Right cardiac atrium (tissue), 5 donors: ENCODE measurements at places on chromosomes 12 and 14. TPM values are rescaled to one million over a fixed set of nuclear protein-coding genes. Genes with fewer than 3 reads are reported as not detected.

DNA sequence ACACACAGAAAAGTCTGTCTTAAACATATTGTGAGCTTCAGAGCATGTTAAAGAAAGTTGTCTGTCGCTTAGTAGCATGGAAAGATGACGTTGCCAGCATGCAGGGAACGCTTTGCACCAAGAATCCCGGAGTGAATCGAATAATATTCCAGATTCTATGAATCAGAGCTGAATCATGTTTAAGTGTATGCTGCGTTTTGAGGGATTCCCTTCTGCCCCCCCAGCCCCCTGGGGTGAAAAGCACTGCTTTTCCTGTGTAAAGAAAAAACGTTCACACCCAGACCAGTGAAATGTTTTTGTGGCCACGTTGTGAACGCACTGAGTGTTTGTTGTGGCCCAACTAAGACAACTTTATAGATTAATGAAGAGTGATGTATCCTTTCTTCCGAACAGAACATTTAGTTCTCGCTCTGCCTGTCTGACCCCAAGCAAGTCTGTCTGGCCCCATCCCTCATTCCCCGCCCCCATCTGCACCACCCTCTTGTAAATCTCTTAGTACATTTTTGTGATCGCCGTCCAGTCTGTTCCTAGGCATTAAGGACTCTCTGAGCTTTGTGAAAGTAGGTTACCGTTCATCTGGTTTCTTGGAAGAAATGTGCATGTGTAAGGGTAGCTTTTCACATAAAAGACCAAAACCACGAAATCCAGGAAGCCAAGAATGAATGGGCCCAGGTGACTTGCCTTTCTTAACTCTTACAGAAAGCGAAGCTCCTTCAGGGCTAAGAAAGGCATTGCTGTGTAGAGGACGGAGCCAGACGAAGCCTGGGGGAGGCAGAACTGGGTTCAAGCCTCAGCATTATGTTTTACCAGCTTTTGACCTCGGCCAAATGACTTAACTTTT lies 103.0 kb downstream of the SAMD4A start:
- no peak for DNase-seq

DNA sequence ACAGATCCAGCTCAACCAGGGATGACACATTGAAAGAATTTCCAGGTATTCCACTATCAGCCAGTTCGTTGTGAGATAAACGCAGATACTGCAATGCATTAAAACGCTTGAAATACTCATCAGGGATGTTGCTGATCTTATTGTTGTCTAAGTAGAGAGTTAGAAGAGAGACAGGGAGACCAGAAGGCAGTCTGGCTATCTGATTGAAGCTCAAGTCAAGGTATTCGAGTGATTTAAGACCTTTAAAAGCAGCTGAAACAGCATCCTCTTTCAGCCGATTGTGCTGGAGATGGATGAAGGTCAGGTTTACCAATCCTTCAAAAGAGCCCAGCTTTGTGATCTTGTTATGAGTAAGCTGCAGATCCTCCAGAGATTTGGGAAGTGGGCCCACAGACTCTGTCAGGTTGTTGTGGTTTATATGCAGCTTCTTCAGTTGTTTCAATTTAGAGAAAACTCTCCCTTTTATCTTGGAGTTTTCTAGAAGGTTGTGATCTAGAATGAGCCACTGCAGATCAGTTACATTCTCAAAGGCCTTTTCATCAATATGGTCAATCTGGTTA lies 3.0 kb downstream of the LUM start:
- no peak for DNase-seq

- DNase-seq = no peak
These were observed 146.4 kb downstream of the EMP1 start for GRCh38 chr12:13342971-13343370.

DNA sequence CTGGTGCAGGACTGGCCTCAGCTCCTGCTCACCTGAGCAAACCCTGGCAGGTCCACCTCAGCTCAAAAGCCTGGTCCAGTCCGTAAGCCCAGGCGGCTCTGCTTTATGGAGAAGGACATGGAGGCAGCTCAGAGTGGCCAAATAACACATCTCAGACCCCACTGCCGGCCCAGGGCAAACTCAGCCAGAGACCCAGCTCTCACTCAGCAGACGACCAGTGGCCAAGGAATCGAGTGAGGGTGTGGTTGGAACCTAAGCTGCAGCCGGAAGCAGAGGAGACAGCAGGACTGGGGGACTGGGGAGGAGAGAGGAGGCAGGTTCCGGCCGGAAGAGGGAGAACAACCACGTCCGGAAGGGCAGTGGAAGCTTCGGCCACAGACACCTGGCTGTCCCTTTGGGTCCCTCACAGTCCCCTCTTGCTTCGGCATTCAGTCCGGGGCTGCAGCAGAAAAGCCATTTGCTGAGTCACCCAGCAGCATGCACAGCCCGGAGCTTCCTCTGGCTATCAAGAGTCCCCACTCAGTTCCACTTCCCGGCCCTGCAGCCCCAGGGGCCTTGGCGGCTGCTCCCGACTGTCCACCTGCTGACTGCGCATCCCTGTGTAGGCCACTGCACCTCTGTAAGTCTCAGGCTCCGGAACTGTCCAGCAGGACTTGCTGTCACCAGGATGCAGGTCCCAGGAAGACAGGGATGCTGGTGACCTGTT lies 104.0 kb downstream of the CALM1 start:
- peak; percentile 30 for DNase-seq

DNA sequence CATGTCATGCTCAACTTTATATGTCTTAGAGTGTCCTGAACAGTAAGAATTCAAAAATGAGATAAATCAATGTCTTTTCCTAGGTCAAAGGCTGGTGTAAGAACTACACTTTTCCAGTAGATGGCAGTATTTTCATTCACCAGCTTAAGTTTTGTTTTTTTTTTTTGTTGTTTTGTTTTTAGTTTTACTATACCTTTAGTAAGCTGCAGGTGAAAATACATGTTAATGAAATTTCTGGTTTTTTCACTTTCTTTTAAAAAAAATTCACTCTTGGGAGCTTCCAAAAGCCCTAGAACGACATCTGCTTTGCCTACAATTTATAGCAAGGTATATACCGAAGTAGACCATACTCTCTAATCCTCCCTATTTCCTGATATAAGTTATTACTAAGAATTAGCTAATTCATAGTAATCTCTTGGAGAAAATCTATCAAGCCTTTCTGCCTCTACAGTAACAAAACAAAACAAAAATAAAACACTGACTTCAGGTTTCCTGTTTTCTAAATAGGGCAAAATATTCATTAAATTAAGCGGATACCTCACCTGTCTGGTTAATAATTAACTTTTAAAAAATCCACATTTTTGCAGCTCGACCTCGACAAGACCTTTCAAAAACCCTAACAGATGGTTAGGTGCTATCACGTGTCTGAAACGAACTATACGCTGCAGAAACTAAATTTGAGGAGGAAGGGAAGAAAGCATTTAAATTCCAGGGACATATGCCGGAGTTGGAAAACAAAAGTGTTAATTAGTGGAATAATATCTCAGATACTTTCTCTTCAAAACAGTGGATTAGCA lies 2.7 kb upstream of the SAMD4A start:
- DNase-seq = no peak

DNA sequence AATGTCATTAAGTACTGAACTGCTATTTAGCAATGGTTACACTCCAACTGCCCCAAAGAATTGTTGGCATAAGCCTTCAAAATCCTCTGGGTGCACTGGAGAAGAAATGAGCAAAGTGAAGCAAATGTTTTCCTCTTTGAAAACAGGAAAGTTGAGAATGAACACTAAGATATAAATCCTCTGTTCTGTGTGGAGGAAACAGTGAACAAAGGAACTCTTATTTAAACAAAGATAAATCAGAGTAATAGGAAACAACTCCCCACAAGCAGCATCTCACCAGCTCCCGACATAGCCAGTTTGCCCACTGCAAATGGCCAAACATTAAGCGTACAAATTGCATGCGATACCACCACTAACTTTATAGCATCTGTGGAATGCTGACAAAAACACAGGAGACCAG lies 54.0 kb downstream of the BCAT1 start:
- no peak for DNase-seq

DNA sequence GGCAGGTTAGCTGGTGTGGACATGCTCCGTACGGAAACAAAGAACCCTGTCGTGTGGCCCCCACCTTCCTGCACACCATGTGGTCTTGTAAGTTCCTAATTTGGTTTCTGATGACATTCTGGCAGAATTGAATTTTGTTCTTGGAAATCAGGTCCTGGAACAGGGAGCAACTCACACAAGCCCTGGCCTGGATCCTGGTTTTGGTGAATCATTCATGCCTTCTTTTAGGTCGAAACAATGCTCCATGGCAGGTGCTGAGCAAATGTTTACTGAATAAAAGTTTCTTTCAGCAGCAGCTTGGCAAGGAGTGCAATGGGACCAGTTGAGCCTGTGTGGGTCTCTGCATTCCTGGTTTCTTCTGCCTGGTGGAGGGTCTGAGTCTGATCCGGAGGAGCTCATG lies 978.4 kb downstream of the BCL11B start:
- DNase-seq = no peak

GRCh38 chr14:102508410-102508773 lies 1.2 kb downstream of the ANKRD9 start:
- DNase-seq = no peak

- DNase-seq = no peak
These were observed 33.8 kb downstream of the EP400 start for GRCh38 chr12:131983554-131983953.

- DNase-seq = no peak
These were observed 6.7 kb upstream of the CHGA start for GRCh38 chr14:92916201-92916600.

DNA sequence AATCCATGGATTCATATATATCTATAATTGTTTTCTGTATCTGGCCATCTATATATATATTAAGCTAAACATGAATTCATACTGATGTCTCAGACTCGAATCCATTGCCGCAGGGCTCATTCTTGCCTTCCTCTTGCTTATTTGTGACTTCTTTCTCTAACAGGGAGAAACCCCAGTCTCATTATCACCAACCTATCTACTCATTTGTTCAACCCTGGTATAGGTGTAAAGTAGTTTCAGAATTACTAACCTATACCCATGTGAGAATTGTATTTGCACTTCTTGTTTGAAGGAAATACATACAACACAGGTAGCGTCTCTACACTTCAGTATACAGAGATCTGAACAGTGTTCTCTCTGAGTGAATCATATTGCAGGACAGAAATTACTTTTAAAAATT lies 77.7 kb downstream of the PTPN11 start:
- DNase-seq = no peak

- no peak for DNase-seq
These were observed 6.5 kb upstream of the DUSP6 start for GRCh38 chr12:89358805-89359204.

DNA sequence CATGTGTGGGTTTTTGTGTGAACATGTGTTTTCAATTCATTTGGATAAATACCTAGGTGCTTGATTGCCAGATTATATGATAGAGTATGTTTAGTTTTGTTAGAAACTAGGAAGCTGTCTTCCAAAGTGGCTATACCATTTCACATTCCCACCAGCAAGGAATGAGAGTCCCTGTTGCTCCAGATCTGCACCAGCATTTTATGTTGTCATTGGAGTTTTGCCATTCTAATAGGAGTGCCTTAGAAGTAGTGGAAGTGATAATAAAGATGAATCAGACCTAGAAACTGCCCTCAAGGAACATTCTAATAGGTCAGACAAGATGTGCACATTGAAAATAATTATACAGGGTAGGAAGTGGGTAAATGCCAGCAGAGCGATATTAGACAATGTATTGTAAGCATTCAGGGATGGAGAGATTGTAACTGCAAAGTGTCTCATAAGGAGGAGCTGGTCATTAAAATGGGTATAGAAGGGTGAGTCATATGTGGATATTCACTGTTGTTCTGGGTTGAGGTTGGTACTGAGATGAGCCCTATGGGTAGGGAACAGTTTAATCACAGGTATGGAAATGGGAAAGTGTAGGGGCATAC lies 71.4 kb downstream of the MNAT1 start:
- no peak for DNase-seq

DNA sequence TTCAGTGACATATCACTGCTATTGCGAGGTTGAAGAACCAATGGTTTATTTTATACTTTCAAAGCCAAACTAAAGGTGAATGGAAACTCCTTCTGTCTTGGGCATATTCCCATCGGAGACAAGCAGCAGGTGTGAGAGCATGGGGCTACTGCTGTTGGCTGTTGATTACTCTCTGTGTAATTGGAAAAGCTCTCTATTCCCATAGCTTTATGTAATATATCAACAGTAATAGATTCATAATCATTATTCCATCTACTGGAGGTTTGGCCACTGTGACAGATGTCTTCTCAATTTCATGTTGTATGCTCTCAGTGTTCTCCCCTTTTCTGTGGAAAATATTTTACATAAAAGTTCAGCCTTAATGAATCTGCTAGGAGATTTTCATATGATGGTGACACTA lies 352.0 kb downstream of the BTG1 start:
- DNase-seq = no peak

- DNase-seq = no peak
These were observed 121.3 kb upstream of the CCND2 start for GRCh38 chr12:4152145-4152795.

GRCh38 chr14:63923422-63923752 lies 70.6 kb downstream of the SYNE2 start:
- no peak for DNase-seq

DNA sequence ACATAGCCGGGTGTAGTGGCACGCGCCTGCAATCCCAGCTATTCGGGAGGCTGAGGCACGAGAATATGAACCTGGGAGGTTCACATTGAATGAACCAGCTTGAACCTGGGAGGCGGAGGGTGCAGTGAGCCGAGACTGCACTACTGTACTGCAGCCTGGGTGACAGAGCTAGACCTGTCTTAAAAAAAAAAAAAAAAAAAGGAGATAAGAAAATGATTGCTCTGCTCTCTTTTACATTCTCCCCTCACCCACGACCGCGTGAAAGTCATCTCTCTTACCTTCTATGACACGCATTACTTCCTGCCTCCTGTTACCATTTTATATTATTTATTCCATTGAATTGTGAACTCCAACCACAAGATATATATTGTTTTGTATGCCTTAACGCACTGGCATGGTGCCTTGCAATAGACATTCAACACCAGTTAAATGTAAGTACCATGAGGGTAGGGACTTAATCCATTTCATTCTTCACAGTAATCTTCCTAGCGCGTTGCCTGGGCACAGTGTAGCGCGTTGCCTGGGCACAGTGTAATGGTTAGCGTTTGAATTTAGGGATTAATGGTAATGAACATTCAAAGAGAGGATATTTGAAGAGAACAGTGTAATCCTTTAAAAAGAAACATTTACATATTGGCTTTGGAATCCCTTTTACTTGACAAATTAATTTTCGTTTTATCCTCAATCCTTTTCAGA lies 2.7 kb downstream of the RAP1B start:
- DNase-seq = no peak

DNA sequence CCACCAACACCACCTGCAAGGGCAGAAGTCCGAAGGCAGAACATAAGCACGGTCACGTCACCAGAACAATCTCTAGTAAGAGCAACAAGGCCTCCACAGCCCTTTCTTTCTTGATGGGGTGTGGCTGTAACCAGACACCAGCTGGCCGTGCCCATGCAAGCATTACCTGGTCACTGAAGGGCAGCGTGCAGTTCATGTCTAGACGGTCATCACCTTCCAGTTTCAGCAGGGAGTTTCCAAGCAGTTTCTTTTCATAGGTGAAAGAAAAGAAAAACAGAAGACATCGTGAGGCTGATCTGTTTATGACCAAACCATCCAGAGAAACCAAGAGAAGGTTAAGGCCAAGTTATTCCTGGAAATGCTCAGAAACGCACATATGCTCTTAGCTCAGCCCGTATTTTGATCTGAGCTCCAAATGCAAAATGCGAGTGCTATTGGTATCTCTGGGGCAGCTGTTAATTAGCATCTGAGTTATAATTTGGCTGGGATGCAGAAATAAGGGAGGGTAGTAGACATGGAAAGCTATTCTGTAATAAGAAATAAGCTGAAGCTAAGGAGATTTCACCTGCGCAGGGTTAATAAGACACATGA lies 42.5 kb downstream of the PRKAB1 start:
- no peak for DNase-seq

Gene LACRT
- not detected for total RNA-seq

Gene KCNC2
- total RNA-seq = not detected

Gene SLC39A2
- total RNA-seq = not detected

Gene RFLNA
- total RNA-seq = 0.68 TPM

Gene SLC2A13
- 7.6 TPM for total RNA-seq
